ENCODE measurements at places on chromosomes 1 and 21. TPM values are rescaled to one million over a fixed set of nuclear protein-coding genes. Genes with fewer than 3 reads are reported as not detected.
A peak's percentile ranks its signal among the peaks of the same experiment; 100 is the strongest.

- peak; percentile 90 for DNase-seq
- H3K4me3 ChIP-seq = no peak overlapping the region
- H3K27ac ChIP-seq = no peak overlapping the region
- no peaks in the 10 kb centered on the region for H3K27me3 ChIP-seq
Measured at GRCh38 chr1:29793101-29793546, 556.8 kb downstream of the PTPRU start.

GRCh38 chr1:89089962-89090361, 25.0 kb upstream of the GBP1 start:
- H3K36me3 ChIP-seq = no peaks in the 10 kb centered on the region
- no peak for DNase-seq
- no peaks in the 10 kb centered on the region for H3K27me3 ChIP-seq
- H3K27ac ChIP-seq = no peak overlapping the region

DNA sequence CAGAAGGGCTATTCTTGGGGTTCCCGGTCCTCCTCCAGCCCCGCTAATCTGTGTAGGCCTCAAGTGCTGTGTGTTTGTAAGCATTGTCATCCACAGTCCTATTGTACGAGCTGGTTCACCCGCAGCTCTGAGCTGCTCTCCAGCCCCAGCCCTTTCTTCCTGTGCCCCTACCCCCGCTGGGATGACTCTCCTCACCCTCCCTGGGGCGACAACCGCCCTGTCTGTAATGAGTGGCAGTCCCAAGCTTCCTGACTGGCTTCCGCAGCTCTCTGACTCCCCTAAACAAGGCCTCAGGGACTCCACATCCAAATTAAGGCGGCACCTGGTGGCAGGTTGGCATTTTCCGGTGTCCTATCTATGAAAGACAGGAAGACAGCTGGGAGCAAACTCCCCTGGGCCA, 45.8 kb downstream of the TFF3 start:
- no peaks in the 10 kb centered on the region for H3K27me3 ChIP-seq
- H3K4me3 ChIP-seq = no peak overlapping the region
- H3K27ac ChIP-seq = no peak overlapping the region
- no peaks in the 10 kb centered on the region for H3K4me1 ChIP-seq
- peaks cover 19% of the 10 kb centered on the region for H3K36me3 ChIP-seq
- no peak for DNase-seq

DNA sequence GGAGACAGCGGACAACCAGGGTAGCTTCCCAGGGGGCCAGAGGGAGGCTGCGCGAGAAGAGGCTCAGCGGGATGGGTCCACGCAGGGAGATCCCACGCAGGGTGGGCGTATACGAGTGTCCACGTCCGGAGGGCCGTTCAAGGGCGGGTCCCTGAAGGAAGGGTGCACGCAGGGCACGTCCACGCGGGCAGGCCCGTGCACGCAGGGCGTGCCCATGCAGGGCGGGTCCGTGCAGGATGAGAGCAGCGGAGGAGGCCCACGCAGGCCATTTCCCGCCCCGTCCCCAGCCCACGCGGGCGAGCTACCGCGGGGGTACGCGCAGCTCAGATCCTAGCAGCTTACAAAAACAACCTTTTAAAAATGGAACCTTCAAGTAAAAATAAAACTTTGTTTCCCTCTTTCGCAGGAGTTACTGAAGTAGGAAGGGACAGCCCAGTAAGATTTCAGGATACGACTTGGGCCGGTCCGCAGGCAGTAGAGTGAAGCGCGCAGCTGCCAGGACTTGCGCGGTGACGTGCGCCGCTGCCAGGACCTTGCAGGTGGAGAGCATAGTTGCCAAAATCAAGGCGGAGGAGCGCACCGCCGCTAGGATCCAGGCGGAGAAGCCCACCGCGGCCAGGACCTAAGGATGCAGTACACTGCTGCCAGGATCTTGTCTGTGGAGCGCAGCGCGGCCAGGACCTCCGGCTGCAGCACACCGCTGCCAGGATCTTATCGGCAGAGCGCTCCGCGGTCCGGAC, 416 bp upstream of the RNF187 start:
- DNase-seq = peak; percentile 93
- peak overlapping the region; percentile 90 for H3K4me3 ChIP-seq
- H3K36me3 ChIP-seq = no peaks in the 10 kb centered on the region
- H3K27ac ChIP-seq = peak overlapping the region; percentile 100

DNA sequence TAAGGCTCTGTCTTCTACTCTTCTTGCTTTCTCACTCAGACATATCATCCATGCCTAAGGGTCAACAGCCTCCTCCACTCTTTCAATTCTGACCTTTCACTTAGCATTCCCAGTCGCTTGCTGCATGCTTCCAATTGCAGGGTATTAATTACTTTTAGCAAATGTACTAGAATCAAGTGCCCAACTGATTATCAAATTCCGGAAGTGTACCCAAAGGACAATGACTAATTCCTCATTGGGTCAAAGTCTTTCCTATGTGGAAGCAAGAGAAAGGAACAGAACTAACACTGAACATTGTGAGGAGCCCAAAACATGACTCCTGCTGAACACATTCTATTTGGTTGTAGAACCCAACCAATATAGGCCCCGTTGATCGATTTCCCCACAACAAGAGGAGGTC, 101.8 kb downstream of the APP start:
- H3K4me1 ChIP-seq = peaks cover 17% of the 10 kb centered on the region
- H3K27me3 ChIP-seq = no peaks in the 10 kb centered on the region
- DNase-seq = no peak
- H3K4me3 ChIP-seq = no peak overlapping the region
- no peaks in the 10 kb centered on the region for H3K36me3 ChIP-seq

DNA sequence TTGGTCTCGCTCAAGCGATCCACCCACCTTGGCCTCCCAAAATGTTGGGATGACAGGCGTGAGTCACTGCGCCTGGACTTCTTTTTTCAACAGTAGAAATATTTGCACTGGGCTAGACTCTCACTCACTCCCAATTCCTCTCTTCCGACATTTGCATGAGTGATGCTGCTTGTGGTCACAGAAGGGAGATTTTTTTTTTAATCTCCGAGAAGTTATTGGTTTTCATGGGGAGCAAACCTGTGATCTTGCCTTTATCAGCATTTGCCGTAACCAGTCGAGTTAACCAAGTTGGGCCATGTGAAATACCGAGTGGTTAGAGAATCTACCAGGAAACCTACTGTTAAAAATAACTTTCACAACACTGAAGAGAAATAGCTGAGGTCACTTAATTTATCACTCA, 21.1 kb downstream of the ERG start:
- H3K4me1 ChIP-seq = peaks cover 17% of the 10 kb centered on the region
- H3K36me3 ChIP-seq = no peaks in the 10 kb centered on the region
- DNase-seq = no peak
- H3K27ac ChIP-seq = no peak overlapping the region

- peak; percentile 54 for DNase-seq
- peaks cover 14% of the 10 kb centered on the region for H3K4me1 ChIP-seq
- no peak overlapping the region for H3K27ac ChIP-seq
- no peaks in the 10 kb centered on the region for H3K36me3 ChIP-seq
Measured at GRCh38 chr1:232016616-232017015, 390.0 kb downstream of the DISC1 start.

- H3K4me1 ChIP-seq = no peaks in the 10 kb centered on the region
- H3K4me3 ChIP-seq = no peak overlapping the region
- H3K27me3 ChIP-seq = no peaks in the 10 kb centered on the region
- H3K36me3 ChIP-seq = peaks cover 28% of the 10 kb centered on the region
- H3K27ac ChIP-seq = no peak overlapping the region
Measured at GRCh38 chr1:13818926-13819325, 118.9 kb downstream of the PRDM2 start.

GRCh38 chr1:212207822-212208520, 77.2 kb upstream of the PPP2R5A start:
- no peaks in the 10 kb centered on the region for H3K4me1 ChIP-seq
- H3K27ac ChIP-seq = no peak overlapping the region
- DNase-seq = no peak
- no peaks in the 10 kb centered on the region for H3K36me3 ChIP-seq
- no peaks in the 10 kb centered on the region for H3K27me3 ChIP-seq

Gene C1orf116
- 130 TPM for total RNA-seq
